Lung microvascular endothelial cell (primary cell): ENCODE measurements at places on chromosomes 5 and 9.

GRCh38 chr9:27425827-27426510 lies 98.1 kb upstream of the IFNK start:
- DNase-seq: no peak

DNA sequence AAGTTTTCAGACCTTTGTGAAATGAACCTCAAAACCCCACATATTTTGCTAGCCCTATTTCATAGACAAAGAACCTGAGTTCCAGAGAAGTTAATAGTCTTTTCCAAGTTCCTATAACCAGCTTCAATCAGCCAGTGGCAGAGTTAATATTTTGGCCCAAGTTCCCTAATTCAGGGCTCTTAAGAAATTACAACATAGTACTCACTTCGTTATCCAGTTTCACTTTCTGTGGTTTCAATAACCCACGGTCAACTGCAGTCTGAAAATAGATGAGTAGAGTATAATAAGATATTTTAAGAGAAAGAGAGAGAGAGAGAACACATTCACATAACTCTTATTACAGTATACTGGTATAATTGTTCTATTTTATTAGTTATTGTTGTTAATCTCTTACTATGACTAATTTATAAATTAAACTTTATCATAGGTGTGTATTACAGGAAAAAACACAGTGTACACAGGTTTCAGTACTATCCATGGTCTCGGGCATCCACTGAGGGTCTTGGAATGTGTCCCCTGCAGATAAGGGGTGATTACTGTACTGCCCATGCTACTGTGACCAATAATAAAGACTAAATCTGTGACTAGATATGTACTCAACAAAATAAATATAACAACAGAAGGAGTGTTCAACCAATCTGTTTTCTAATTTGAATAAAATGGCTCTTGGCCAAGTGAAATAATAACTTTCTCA lies 9.3 kb upstream of the MYOT start:
- DNase-seq: peak; percentile 17

DNA sequence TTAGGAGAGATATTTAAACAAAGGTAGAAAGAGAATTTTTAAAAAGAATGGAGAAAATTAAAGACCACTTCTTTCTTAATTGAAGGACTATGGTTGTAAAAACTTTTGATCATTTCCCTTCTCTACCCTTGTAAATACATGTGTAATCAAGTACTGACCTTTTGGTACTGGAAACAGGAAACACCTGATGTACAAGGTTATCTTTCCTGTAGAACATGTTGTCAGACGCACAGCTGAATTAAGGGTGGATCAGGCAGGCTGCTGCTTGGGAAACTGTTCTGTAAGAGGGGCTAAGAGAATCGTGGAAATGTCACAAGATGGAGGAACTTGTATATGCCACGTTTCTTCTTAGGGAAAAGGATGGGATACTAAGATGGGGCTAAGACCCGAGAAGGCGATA lies 341.6 kb downstream of the ZNF608 start:
- peak; percentile 66 for DNase-seq

DNA sequence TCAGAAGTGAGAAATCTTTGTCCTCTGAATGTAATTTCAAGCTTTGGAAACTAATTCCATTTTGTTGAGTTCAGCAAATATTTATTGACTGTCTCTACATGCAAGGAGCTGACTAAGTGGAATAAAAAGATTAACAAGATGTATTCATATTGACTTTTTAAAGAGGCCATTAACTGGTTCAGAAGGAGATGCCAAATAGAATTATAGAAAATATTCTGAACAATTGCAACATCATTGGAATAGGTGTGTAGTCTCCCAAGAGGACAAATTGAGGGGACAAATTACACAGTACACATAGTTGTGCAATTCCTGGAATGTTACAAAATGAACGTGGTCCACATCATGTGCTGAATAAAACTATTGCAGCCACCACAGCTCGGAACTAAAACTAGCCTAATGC lies 224.2 kb downstream of the NPR3 start:
- no peak for DNase-seq

GRCh38 chr5:54030981-54031380 lies 279.4 kb downstream of the ARL15 start:
- no peak for DNase-seq

GRCh38 chr5:136145030-136145429 lies 12.4 kb downstream of the SMAD5 start:
- DNase-seq: no peak

GRCh38 chr9:126398403-126399058 lies 71.9 kb downstream of the MVB12B start:
- DNase-seq: peak; percentile 81

- no peak for DNase-seq
Measured at GRCh38 chr9:93081931-93082330, 14.1 kb upstream of the CARD19 start.

DNA sequence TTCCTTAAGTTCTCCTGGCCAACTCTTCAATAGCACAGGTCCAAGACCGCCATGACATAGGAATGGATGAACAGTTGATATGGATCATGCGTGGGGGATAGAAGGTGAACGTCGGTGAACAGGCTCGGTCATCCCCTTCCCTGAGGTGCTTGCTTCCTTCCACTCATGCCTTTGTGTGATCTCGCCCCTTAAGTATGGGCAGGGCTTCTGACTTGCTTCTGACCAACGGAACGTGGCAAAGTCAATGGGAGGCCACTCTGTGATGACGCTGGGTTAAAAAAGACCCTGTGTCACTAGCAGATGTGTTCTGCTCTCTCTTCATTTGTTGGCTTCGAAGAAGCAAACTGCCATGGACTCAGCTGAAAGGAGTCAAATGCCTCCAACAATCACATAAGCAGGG lies 240.5 kb upstream of the TUT7 start:
- DNase-seq: no peak

GRCh38 chr5:126490167-126490940 lies 67.1 kb downstream of the GRAMD2B start:
- no peak for DNase-seq

DNA sequence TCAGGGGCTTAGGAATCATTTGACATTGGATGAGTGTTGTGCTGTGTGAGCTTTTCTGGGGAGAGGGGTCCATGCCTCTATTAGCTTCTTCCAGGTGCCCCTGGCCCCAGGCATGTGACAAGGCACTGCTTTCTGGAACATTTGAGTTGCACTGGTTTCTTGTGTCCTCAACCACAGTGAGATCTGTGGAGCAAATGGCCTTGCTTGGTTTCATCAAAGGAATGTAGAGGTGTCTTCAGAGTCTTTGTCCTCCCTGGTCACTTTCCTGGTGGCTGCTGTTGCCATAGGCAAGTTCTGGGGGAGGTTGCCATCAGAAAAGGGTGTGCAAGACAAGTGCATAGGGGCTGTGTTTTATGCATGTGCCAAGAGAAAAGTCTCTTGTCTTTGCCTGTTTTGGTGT lies 157.5 kb downstream of the MACROH2A1 start:
- DNase-seq: no peak

- peak; percentile 92 for DNase-seq
Measured at GRCh38 chr5:177462021-177462670, 11.3 kb downstream of the DBN1 start.

DNA sequence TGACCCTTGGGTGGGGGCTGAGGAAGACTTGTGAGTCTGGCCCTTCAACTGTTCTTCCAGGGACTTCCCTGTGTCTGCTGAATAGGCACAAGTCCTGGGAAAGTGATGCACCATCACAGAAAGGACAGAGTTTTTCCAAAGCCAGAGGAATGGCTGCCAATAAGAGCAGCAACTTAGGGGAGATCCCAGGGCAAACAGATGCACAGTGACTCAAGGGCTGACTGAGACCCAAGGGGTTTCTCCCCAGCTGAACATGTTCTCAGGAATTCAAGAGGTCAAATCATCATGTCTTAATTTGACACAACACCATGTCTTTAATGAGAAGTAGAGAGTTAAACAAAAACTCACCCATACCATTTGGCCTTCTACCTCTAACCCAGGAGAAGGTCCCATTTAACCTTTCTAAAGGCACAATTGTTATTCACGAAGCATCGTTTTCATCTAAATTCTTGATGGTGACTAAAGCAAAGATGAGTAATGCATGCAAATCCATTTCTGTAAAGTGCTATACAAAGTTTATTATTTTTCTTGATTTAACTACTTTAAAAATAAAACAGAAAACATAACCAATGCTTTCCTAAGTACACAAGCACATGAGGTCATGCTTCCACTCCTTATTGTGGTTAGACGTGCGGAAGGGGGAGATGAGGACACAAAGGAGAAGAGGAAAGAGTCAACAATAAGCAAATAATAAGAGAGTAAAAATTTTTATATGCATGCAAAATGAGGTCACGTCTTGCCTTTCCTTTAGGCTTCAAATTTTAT lies 324.1 kb downstream of the PLK2 start:
- DNase-seq: no peak

DNA sequence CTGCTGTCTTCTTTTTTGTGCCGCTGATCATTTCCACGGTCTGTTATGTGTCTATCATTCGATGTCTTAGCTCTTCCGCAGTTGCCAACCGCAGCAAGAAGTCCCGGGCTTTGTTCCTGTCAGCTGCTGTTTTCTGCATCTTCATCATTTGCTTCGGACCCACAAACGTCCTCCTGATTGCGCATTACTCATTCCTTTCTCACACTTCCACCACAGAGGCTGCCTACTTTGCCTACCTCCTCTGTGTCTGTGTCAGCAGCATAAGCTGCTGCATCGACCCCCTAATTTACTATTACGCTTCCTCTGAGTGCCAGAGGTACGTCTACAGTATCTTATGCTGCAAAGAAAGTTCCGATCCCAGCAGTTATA lies 17.1 kb downstream of the F2R start:
- no peak for DNase-seq

GRCh38 chr5:91329283-91329682 lies 53.8 kb downstream of the ARRDC3 start:
- no peak for DNase-seq

DNA sequence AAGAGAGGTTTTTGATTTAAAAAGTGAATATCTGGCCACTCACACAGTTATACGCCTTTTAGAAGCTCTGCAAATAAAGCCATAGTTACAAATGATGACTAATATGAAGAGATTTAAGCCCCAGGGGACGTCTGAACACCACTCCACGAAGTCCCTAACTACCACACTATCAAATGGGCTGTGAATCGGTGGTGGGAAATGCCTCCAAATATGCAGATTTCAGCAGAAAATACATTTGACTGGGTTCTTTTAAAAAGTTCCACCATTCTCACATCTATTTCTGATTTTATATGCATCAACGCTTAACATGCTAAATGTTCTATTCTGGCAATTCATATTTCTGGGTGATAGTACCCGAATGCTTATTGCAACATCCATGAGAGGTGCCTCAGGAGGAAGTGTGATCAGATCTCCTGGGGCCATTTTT lies 22.5 kb downstream of the TICAM2 start:
- DNase-seq: no peak

- peak; percentile 77 for DNase-seq
Measured at GRCh38 chr9:5389109-5389732, 48.5 kb downstream of the PLGRKT start.

GRCh38 chr5:151023651-151024050 lies 3.3 kb downstream of the GPX3 start:
- peak; percentile 56 for DNase-seq

GRCh38 chr5:67095346-67096171 lies 101.0 kb downstream of the CD180 start:
- DNase-seq: peak; percentile 61

GRCh38 chr5:10949856-10950630 lies 189.0 kb upstream of the DAP start:
- DNase-seq: no peak

- no peak for DNase-seq
Measured at GRCh38 chr9:126056312-126057021, 270.2 kb upstream of the MVB12B start.

DNA sequence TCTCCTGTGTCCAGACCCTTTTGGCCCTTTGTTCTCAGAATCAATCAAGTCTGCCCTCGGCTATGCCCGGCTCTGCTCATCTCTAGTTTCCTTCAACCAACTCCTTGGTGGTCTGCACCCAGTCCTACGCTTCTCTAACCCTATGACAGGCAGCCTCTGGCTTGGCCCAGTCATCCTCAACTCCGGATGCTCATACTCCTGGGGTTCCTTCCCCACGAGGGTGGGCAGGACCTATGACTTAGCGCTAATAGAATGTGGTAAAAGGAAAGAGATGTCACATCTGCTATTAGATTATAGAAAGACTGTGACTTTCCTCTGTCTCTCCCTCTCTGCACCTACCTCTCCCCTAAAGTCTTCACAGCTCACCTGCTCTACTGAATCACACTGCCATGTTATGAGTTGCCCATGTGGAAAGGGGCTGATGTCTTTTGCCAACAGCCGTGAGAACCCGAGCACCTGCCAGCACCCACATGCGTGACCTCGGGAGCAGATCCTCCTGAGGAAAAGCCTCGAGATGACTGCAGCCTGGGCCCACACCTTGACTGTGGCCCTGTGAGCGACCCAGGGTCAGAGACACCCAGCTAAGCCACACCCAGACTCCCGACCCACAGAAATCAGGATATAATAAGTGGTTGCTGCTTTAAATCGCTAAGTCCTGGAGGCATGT lies 334.9 kb downstream of the GADD45G start:
- no peak for DNase-seq

- DNase-seq: no peak
Measured at GRCh38 chr5:42429694-42430093, 6.5 kb downstream of the GHR start.

- no peak for DNase-seq
Measured at GRCh38 chr5:147750065-147750464, 32.5 kb downstream of the JAKMIP2 start.

DNA sequence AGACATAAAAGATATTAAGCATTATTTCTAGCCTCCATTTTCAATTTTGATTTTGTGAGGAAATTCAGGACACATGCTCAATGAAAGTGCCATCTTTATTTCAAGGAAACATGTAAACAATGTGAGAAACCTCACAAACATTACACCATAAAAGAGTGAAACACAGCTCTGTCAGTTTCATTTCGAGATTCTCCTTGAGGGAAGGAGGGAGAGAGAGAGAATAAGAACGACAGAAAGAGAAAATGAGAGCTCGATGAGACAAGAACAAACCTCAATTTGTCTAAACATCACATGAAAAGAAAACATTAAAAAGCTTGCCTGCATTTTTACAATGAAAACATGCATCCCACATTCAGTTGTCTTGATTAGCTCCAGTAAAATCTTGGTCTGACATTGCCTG lies 553.5 kb upstream of the MEF2C start:
- DNase-seq: no peak

DNA sequence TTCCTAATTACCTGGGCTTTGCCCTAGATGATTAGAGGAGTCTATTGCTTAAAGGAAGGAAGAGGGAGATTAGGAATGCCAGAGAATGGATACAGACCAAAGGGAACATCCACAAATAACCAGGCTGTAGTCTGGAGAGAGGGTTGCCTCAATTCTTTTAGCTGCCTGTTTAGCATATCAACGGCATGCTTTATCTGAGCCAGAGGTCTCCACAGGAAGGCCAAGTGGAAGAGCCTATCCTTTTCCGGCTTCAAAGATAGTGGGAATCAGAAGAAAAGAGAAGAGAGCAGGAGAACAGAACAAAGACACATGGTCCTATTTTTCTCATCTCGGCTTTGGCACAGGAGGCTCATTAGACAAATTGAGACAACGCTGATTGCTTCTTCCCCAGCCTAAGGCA lies 142.4 kb downstream of the NMUR2 start:
- no peak for DNase-seq

DNA sequence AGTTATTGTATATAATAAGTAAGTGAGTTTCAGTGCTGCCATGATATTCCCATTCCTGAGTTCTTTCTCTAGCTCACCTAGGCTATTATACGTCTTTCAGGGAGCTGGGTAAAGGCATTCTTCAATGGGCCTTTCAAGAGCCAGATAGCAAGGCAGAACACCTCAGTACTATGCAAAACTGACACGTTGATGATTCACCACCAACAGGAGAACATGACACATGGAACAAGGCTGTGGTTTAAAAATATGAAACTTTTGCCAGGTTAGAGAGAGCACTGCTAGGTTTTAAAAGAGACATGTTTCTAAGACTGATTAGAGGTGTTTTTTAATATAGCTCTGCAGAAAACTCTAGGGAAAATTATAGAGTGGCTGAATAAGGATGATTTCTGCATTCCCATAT lies 95.9 kb downstream of the UGCG start:
- DNase-seq: peak; percentile 55
